Activated T-helper 2 cell treated with anti-CD3 and anti-CD28 coated beads, Interferon-gamma antibody, Interleukin-2, Interleukin-4, amounts not matched to agents 10 μg/mL and 5 μg/mL and 100 μg/mL, durations not matched to agents 14 hours and 24 hours and 36 hours (primary cell): ENCODE measurements at places on chromosomes 3 and 15. TPM values are rescaled to one million over a fixed set of nuclear protein-coding genes. Genes with fewer than 3 reads are reported as not detected.

Gene FBXO40
- total RNA-seq: not detected in 2 replicates

Gene TRIM71
- total RNA-seq: 0.05 and 0.07 TPM in 2 replicates

Gene CPLX3
- 0.16 TPM in 1 of 2 replicates, not detected in the other for total RNA-seq

Gene STAG1
- total RNA-seq: 42.3 and 44.9 TPM in 2 replicates

Gene ZBED2
- 543 and 546 TPM in 2 replicates for total RNA-seq

Gene MINDY2
- 10.7 and 11.6 TPM in 2 replicates for total RNA-seq

Gene HLTF
- 20.8 and 23.9 TPM in 2 replicates for total RNA-seq

Gene GOLGA8J
- not detected in 2 replicates for total RNA-seq

Gene SLC2A2
- not detected in 2 replicates for total RNA-seq

GRCh38 chr15:26868029-26868685, 1.3 kb downstream of the GABRA5 start:
- no peak overlapping the region for H3K27ac ChIP-seq
- no peaks in the 10 kb centered on the region for H3K36me3 ChIP-seq
- H3K4me3 ChIP-seq: no peak overlapping the region

GRCh38 chr15:74788042-74788682, 6.3 kb downstream of the CSK start:
- peak overlapping the region; percentile 97 for H3K27ac ChIP-seq
- peaks cover 71% of the 10 kb centered on the region for H3K36me3 ChIP-seq
- peak overlapping the region; percentile 92 for H3K4me3 ChIP-seq

DNA sequence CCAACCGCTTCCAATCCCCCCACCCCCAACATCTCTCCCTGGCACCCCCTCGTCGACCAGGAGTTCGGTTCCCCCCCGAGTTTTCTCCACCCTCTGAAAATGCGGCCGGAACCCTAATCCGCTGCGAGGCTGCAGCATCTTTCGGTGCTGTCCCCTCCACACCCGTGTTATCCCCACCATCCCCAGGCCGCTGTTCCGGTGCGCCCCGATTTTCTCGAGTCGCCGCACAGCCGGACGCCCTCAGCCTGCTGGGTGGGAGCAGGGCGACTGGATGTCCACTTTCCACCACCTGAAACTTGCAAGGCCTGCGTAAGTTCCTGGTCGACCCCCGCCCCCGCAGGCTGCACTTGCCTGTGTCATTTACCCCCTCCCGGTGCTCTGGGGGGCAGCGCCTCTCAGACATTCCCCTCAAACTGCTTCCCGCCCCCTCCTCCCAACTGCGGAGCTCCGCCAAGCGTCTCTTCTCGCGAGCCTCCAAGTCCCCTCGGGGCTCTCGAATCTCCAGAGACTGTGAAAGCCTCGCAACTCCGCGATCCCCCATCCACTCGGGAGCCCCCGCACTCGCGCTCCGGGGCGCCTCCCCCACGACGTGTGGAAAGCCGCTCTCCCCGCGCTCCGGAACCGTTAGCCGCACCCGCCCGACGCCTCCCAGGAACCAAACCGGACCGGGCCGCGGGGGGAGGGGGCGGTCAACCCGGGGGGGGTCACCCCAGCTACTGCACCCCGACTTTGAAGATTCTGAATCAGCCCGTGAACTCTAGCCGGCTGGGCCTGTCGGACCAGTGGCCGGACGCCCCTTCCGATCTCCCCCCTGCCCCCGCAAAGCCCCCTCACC, 566 bp downstream of the ETV5 start:
- no peak overlapping the region for H3K27ac ChIP-seq
- peaks cover 26% of the 10 kb centered on the region for H3K4me1 ChIP-seq
- H3K27me3 ChIP-seq: peaks cover 81% of the 10 kb centered on the region
- H3K36me3 ChIP-seq: no peaks in the 10 kb centered on the region
- peak; percentile 10 for DNase-seq
- H3K4me3 ChIP-seq: peak overlapping the region; percentile 80

DNA sequence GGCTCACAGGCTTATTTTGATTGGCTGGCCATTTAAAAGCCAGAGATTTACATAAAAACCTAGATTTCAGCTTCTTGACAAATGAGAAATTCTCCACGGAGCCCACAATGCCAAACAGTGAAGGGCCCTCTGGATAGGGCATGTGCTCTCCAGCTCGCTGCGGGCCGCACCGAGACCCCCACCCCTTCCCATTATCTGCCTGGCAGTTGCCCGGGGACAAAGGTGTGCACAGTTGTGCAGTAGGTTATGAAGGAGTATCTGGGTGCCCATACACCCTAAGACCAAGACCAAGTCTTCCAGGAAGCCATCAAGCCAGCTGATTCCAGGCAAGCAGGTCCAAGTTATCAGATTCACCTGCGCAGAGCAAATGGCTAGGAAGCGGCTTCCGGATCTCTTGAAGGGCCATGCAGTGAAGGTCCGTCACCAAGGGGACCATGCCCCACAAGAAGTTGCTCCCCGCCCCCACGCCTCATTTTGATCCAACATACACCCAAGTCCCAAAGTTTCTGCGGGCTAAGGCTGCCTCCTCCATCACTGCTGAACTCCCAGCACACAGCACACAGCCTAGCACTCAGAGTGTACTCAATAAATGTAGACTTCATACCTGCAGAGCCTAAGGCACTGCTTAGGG, 1.3 kb downstream of the MRPS25 start:
- peak overlapping the region; percentile 94 for H3K4me3 ChIP-seq
- H3K4me1 ChIP-seq: peaks cover 22% of the 10 kb centered on the region
- DNase-seq: no peak

DNA sequence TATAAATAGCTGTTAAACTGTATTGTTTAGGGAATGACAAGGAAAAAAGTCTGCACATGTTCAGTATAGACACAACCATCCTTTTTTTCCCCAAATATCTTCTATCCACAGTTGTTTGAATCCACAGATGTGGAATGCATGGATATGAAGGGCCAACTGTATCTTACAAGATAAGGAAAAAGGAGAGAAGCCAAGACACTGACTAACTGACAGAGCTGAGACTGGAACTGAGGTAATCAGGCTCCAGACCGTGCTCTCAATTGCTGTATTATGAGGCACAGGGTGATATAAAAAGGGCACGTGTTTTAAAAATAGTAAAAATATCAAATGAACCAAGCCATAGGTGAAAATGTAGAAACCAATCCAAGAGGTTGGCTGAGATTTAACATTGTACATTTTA, 49.0 kb downstream of the DHX36 start:
- peaks cover 73% of the 10 kb centered on the region for H3K36me3 ChIP-seq
- no peaks in the 10 kb centered on the region for H3K27me3 ChIP-seq
- DNase-seq: no peak
- no peak overlapping the region for H3K4me3 ChIP-seq

DNA sequence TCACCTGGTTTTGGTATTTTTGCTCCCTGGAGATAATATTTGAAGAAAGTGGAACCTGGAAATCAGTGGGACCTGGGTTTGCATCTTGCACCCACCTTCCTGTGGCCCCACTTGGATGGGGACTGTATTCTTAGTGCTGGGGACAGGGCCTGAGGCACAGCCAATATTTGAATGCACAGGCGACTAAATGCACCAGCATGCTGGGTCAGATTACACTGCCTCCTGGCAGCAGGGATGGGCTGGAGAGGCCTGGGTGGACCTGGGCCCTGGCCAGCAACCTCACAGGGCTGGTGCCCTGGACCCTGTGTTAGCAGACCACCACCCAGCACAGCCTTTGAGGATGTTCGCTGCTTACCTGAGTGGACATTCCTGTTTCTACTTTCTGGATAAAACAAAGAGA, 10.5 kb downstream of the ITIH4 start:
- H3K4me3 ChIP-seq: no peak overlapping the region
- H3K27ac ChIP-seq: no peak overlapping the region
- no peaks in the 10 kb centered on the region for H3K4me1 ChIP-seq
- DNase-seq: no peak

GRCh38 chr3:186401556-186401955, 39.5 kb upstream of the DGKG start:
- H3K27me3 ChIP-seq: no peaks in the 10 kb centered on the region
- no peak for DNase-seq

GRCh38 chr15:41794081-41794480, 19.8 kb downstream of the MAPKBP1 start:
- H3K4me1 ChIP-seq: peaks cover 48% of the 10 kb centered on the region
- H3K4me3 ChIP-seq: no peak overlapping the region
- DNase-seq: no peak
- H3K36me3 ChIP-seq: peaks cover 2% of the 10 kb centered on the region
- no peak overlapping the region for H3K27ac ChIP-seq

DNA sequence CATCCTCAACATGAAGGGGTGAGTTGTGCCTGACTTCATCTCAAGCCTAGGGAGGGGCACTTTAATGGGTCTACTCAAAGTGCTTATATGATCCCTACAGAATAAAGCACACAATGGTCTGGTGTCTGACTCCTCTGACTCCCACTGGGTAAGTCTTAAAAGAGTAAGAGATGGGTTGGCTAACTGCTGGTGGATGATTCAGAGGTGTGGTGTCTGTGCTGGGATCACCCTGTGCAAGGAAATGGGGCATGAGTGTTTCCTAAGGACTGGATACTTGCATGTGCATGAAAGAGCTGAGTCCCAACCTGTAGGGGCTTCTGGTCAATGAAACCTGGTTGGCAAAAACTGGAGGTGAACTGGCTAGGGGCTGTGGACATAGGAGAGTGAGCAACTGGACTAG, 158.8 kb downstream of the IL20RB start:
- no peak overlapping the region for H3K4me3 ChIP-seq
- no peaks in the 10 kb centered on the region for H3K4me1 ChIP-seq
- no peak overlapping the region for H3K27ac ChIP-seq
- no peak for DNase-seq
- peaks cover 13% of the 10 kb centered on the region for H3K27me3 ChIP-seq

- H3K27me3 ChIP-seq: peaks cover 4% of the 10 kb centered on the region
- no peak for DNase-seq
- no peaks in the 10 kb centered on the region for H3K4me1 ChIP-seq
- no peaks in the 10 kb centered on the region for H3K36me3 ChIP-seq
Observed at GRCh38 chr15:58026051-58026450, 39.5 kb downstream of the ALDH1A2 start.

DNA sequence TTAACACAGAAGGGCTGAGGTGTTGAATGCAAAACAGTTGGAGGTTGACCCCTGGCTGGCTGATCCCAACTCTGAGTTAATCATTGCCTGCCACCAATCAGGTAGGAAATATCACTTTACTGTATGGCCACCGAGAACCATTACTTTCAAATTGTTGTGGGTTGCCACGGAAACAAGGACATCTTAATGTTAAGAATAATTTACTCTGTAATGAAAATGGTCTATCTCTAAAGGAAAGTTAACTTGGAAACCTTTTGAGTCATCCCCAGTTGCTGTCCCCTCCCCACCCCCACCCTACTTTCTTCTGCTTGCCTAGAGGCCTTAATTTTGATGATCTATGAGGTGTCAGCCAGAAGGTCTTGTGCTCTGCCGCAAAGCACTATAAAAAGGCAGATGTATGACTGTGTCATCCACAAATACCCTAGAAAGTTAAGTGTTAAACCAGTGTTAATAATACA, 78.7 kb upstream of the SNRK start:
- no peak for DNase-seq
- H3K36me3 ChIP-seq: no peaks in the 10 kb centered on the region
- no peaks in the 10 kb centered on the region for H3K4me1 ChIP-seq
- no peak overlapping the region for H3K4me3 ChIP-seq
- no peak overlapping the region for H3K27ac ChIP-seq
- H3K27me3 ChIP-seq: peaks cover 1% of the 10 kb centered on the region

GRCh38 chr3:134846911-134847317, 51.9 kb downstream of the EPHB1 start:
- no peak overlapping the region for H3K4me3 ChIP-seq
- H3K27me3 ChIP-seq: peaks cover 12% of the 10 kb centered on the region
- H3K27ac ChIP-seq: no peak overlapping the region
- H3K4me1 ChIP-seq: no peaks in the 10 kb centered on the region
- no peak for DNase-seq

GRCh38 chr3:118534519-118534918, 500.1 kb downstream of the IGSF11 start:
- H3K27me3 ChIP-seq: no peaks in the 10 kb centered on the region
- H3K36me3 ChIP-seq: no peaks in the 10 kb centered on the region
- no peak overlapping the region for H3K27ac ChIP-seq
- DNase-seq: no peak
- H3K4me1 ChIP-seq: no peaks in the 10 kb centered on the region

GRCh38 chr3:13149330-13150108, 76.3 kb upstream of the IQSEC1 start:
- DNase-seq: no peak
- H3K4me1 ChIP-seq: peaks cover 7% of the 10 kb centered on the region
- H3K36me3 ChIP-seq: no peaks in the 10 kb centered on the region
- peak overlapping the region; percentile 62 for H3K27ac ChIP-seq
- H3K4me3 ChIP-seq: peak overlapping the region; percentile 33

DNA sequence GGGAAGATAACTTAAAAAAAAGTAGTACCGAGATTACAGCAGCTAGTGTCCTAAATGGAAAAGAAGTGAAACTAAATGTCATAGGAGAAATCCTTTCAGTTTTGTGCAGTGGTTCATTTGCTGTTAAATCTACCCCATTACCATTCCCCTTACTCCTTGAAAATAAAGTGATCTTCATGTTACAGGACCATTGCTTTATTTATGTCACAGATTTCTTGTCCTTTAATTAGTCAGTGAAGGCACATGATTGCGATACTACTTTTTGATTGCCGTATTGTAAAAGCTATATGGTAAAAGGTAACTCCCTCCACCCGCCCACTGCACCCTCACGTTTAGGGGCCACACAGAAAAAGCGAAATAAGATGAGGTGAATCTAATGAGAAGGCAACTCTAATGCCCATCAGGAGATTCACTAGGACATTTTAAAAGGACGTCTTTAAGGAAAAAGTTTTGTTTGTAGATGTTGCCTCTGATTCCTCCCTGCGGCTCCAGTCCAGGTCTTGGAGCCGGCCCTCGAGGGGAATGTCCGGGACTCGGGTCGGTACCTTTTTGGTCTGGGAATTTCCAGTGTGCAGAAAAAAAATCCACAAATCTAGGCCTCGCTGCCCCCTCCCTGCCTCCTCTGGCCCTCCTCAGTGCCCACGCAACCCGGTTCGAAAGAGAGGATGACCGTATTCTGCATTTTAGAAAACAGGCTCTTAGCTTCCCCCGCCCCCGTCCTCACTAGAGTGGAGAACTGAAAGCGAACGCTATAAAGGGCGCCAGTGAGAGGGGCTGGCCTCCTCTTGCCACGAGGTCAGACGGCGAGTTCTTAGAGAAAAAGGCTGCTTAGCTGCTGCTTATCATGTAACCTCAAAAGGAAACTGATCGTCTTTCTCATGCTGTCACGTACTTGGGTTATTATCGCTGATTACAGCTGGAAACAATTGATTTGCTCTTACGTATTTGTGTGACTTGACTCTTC, 21.8 kb upstream of the NFKBIZ start:
- H3K4me1 ChIP-seq: peaks cover 55% of the 10 kb centered on the region
- peak overlapping the region; percentile 93 for H3K4me3 ChIP-seq
- DNase-seq: peak; percentile 77
- peak overlapping the region; percentile 98 for H3K27ac ChIP-seq
